ENCODE measurements at places on chromosomes 2 and 18.
A peak's percentile ranks its signal among the peaks of the same experiment; 100 is the strongest.

DNA sequence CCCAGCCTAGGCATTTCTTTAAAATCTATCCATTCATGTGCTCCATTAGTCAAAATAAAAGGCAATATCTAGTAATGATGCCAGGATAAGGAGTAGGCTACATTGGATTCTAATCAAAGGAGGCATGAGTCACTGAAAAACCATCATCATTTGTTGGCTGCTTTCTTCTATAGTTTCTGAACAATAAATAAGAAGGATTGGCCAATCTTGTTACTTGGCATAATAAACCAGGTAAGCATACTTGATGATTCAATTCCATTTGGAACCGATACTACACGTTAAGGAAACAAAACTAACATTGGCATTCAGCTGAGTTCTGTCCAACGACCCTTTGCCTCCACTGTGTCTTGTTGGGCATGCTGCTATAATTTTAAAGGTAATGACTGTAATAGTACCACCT, 27.2 kb downstream of the ATP8B1 start:
- DNase-seq: peak; percentile 45

DNA sequence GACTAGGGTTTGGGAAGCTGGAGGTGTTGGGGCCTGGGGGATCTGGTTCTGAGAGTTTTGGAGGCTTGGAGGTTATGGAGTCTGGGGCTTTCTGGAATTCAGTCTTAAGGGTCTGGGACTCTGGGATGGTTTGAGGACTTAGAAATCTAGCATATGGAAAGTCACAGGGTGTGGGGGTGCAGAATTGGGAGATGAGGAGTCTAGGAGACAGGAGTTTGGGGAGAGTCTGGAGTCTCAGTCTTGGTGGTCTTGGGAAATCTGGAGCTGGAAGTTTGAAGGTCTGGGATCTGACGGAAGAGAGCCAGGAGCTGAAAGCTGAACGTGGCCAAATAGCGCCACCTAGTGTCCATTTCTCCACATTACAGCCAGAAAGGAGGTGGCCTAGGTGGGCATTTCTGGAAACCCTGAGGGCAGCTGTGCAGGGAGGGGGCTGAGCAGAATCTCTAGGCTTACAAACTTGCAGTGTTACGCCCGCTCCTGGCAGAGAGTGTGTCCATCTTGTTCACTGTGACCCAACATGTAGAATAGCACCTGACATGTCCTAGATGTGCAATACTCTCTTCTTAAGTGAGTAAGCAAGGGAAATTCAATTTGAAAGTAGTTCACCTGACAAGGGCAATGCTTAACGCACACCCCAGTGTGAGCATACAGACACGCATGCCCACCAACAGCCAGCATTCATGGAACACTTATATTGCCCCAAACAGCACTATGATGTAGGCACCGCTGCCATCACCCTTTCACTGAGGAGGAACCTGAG, 204.8 kb downstream of the TFCP2L1 start:
- peak; percentile 15 for DNase-seq

- DNase-seq: peak; percentile 72
Observed at GRCh38 chr2:188475945-188476344, 184.3 kb downstream of the GULP1 start.

DNA sequence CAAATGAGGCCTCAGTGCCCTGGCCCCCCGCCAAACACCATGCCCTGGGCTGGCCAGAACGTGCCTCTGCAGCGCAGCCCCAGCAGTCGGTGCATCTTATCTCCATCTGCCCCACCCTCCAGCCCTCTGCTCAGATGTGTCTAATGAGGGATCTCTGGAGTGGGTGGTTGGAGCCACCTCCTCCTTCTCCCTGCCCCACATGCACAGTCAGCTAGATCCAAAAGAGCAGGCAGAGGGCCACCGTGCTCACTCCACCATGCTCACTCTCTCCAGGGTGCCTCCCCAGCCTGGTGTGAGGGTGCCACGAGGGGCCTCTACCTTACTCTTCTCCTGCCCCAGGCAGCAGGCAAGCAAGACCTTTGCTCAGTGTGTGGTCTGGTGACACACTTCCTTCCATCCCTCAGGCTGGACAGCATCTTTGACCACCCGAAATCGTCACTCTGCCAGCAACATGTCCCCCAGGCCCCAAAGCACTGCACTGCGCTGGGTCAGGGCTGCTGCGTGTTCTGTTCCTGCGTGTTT, 266.1 kb upstream of the HDAC4 start:
- DNase-seq: no peak

DNA sequence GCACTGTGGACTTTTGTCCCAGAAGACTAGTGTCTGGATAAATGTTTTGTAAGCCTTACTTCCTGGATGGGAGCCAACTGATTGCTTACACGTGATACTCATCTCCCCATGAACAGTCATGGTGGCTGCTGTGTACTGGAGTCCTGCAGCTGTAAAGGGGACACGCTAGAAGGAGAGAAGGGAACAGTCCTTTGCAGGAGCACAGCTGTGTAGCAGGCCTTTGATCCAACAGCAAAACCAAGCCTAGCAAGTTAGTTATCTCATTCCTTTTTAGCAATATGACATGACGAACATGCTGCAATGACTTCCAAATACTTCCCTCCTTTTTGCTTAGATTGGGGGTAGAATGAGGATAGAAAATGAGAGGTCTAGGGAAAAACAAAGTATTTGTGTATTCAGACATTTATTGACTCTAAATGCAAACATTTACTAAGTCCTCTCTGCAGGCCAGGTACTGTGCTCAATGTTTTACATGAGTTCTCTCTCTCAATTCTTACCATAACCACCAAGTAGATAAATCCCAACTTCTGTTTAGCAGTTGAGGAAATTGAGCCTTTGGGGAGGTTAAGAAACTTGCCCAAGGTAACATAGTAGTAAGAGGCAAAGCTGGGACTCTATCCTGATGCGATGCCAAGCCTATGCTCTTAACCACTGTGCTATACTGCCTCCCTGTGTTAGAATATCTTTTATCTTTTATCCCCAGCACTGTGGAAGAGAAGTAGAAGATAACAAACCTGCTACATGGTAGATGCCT, 55.4 kb upstream of the CD28 start:
- DNase-seq: peak; percentile 71

DNA sequence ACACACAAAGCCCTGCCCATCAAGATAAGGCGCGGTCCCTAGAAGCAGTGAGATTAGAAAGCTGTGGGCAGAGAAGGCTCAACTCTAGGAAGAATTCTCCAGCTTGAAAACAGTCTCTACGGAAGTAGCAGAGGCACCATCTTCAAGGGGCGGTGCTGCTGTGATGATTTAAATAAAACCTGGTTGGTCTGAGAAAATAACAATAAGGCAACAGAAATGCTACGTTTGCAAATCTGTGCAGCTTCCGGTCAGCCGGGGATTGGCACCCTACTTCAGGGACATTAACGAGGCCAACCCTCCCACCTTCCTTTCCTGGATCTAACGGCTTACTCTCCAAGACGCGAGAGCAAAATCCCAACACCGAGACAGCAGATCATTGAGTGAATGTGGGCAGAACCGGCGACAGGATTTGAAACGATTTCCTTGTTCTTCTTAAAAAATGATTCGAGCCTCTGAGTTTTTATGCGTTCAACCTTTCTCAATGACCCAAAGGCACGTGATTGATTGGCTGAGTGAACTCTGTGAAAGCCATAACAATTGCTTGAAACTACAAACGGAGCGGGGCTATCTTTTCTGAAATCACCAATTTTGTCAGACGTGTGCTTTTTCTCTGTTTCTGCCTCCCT, 93.7 kb upstream of the ZNF516 start:
- no peak for DNase-seq

GRCh38 chr18:28576941-28577340, 400.0 kb upstream of the CDH2 start:
- peak; percentile 8 for DNase-seq

GRCh38 chr2:210541290-210541902, 15.0 kb upstream of the CPS1 start:
- DNase-seq: no peak

- DNase-seq: no peak
Observed at GRCh38 chr18:58533766-58534165, 95.1 kb downstream of the ALPK2 start.

DNA sequence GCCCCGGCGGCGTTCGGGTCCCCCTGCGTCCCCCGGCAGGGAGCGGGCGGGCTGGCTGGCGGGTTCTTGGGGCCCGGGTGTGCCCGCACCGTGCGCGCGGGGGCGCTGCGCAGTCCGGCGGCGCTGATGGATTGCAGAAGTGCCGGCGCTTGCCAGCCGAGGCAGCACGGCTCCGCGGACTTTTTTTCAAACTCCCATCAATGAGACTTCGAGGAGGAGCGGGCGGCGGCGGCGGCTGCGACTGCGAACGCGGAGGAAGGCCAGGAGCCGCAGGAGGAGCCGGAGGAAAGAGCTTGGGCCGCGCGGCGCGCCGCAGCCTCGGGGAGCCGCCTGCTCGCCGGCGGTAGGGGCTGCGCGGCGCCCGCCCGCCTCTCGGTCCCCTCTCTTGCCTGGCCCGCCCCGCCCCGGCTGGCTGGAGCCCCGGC, at the start of gene GLI2:
TSS of gene GLI2 (plus strand) at position 123 of the 425 bp plus-strand sequence. CDS start 61,453 bp downstream, outside the sequence.
- peak; percentile 91 for DNase-seq

- peak; percentile 60 for DNase-seq
Observed at GRCh38 chr2:180124273-180125139, 117.4 kb upstream of the CWC22 start.

- DNase-seq: no peak
Observed at GRCh38 chr2:221423210-221423804, 148.8 kb downstream of the EPHA4 start.

DNA sequence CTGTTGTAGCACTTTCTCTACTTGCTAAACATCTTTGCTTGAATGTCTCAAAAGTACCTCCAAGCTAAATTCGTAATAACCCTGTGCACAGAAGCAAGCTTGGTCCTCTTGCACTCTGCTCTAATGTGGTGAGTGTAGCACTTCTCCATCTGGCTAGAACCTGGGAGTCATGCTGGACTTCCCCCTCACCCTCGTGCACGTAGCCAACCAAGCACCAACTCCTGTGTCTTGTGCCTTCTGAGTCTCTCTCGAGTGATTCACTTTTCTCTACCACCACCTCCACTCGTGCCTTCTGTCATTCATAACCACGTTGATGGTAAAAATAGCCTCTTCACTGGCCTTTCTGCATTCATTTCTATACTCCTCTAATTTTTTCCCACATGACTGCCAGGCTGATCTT, 91.9 kb upstream of the KCNE4 start:
- no peak for DNase-seq

GRCh38 chr2:158457092-158457825, 507 bp downstream of the PKP4 start:
- peak; percentile 73 for DNase-seq

GRCh38 chr2:192082121-192082520, 112.6 kb downstream of the TMEFF2 start:
- DNase-seq: no peak

DNA sequence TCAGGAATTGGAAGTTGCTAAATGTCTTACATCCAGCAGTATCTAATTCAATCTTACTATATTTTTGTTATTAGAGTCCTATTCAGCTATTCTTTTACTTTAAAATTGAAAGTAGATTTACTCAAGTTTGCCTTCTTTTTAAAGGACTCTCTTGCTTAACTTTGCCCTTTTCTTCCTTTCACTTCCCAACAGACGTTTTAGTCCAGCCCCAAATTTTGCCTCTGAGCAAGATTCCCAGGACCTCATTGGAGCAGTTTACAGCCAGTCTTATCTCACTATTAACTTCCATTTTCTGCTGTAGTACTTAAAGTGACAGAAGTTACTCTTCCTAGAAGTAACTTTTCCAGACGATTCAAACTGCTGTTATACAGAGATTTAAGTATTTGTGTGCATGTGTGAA, 1.7 kb upstream of the PRKD3 start:
- DNase-seq: peak; percentile 84

- DNase-seq: peak; percentile 87
Observed at GRCh38 chr18:48623468-48624235, 84.8 kb downstream of the CTIF start.

DNA sequence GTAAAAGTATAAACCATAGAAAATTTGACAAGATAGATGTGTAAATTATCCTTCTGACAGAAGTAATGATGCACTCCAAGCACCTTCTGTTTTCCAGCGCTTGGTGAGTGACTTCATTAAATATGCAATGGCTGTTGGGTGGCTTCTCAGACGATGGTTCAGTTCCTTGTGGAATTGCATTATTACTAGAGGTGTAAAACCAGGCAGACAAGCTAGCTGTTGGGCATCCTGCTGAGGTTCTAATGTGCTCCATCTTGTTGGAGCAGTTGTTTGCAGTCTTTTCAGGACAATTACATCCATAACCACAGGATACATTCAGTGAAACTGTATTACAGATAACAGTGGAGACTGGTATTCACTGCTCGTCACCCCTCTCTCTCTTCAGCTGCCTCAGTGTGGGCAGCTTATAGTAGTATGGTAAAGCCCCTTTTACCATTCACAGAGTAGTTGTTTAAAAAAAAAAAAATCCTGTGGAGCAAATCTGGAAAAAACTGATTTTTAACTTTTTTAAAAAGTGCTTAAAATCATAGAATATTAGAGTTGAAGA, 143.5 kb downstream of the AGPS start:
- DNase-seq: no peak

All from HCEC 1CT (cell line).